Spinal cord (tissue), 10 donors: ENCODE measurements at places on chromosomes 1 and 21. TPM values are rescaled to one million over a fixed set of nuclear protein-coding genes. Genes with fewer than 3 reads are reported as not detected.

Gene FCER1G
- 14.9 TPM for total RNA-seq

Gene FCRL3
- under 0.01 TPM for total RNA-seq

Gene LYSMD1
- 19.1 TPM for total RNA-seq

Gene WASF2
- total RNA-seq: 24.3 TPM

Gene BECN2
- total RNA-seq: not detected

Gene LAMC2
- total RNA-seq: 0.99 TPM

Gene LCE6A
- total RNA-seq: not detected

Gene LYPD8
- not detected for total RNA-seq

Gene SPATA46
- not detected for total RNA-seq

Gene ERICH3
- 5.7 TPM for total RNA-seq

Gene AIM2
- total RNA-seq: 1.5 TPM

Gene DENND2C
- 9.3 TPM for total RNA-seq

Gene TFF1
- total RNA-seq: not detected

Gene MAP10
- 4.9 TPM for total RNA-seq

Gene LCE2B
- total RNA-seq: not detected

Gene PYGO2
- 24.7 TPM for total RNA-seq

Gene WNT2B
- 9.9 TPM for total RNA-seq

Gene AMPD1
- 0.89 TPM for total RNA-seq

Gene CD247
- 1.3 TPM for total RNA-seq

Gene KRTAP10-3
- total RNA-seq: not detected

Gene UTS2
- 11.0 TPM for total RNA-seq

Gene TARS2
- 22.7 TPM for total RNA-seq

Gene ARHGEF16
- total RNA-seq: 2.6 TPM

Gene PCSK9
- total RNA-seq: 3.2 TPM

Gene GNG5
- 13.6 TPM for total RNA-seq

Gene TEX38
- total RNA-seq: not detected

Gene CHI3L2
- total RNA-seq: 0.94 TPM

Gene SH2D5
- total RNA-seq: 4.0 TPM

Gene SEC16B
- 3.9 TPM for total RNA-seq

Gene PTPRC
- 38.4 TPM for total RNA-seq

Gene CHODL
- total RNA-seq: 74.2 TPM
